ENCODE measurements at places on chromosomes 6 and 20. TPM values are rescaled to one million over a fixed set of nuclear protein-coding genes. Genes with fewer than 3 reads are reported as not detected.

CNBD2 gene
- total RNA-seq: 2.3 TPM

DNA sequence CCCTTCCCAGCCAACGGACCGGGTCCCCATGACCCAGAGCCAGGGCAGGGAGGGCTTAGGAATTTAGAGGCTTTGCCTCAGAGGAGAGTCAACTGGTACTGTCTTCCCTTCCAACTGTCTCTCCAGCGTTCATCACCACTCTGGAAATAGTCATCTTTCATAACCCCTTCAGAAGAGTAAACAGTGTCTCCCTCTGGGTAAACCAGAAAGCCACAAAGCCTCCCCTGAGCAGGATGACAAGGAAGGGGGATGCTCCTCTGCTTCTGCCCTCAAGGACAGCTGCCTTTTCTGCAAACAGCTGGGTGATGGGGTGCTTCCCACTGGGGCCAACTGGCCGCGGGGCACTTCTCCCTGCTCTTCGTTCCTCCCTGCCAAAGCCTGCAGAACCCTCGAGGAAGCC is 90.1 kb downstream of the PSMG4 start:
- no peak for DNase-seq

GRM1 gene
- 0.05 TPM for total RNA-seq

VNN1 gene
- total RNA-seq: 132 TPM

MTCH1 gene
- total RNA-seq: 72.8 TPM

DNA sequence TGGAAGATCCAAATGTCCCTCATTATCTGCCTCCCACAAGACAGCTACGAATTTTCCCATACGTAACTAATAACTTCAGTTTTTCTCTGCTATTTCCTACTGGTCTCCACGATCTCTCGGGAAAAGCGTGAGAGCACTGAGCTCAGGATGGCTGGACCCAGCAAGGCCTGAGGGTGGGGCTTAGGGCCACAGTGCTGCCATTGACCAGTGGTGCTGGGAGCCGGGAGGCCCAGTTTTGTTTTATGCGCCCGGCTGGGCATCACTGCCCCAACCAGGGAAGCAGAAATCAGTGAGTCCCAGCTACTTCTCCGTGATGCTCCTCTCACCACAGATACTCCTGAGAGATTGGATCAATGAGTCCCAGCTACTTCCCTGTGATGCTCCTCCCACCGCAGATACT is 238.4 kb downstream of the LY86 start:
- DNase-seq: no peak

ZSCAN16 gene
- total RNA-seq: 3.5 TPM

- no peak for DNase-seq
Observed at GRCh38 chr20:35326021-35326739, 34.0 kb upstream of the FAM83C start.

FAM83C gene
- total RNA-seq: not detected

ME1 gene
- 4.9 TPM for total RNA-seq

DNA sequence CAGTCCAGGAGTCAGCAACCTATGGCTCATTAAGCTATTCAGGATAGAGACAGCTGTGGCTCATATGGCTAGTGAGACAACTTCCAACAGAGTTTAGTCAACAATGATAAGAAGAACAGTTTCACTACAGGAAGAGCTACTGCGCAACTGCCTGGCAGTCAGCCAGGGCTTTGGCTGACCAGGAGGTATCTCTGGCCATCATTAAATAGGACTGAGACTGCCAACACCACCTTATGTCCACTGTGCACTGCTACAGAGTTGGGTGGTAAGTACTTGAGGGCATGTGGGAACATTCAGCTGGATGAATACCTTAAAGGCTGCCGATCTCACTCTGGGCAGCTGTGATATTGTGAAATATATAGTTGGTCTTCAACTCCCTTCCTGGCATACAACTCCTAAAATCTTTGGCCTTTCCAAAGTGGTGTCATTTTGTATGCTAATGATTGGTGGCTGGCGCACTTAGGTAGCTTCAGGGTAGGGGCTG is 52.2 kb upstream of the FAM83C start:
- peak; percentile 63 for DNase-seq

SMAP1 gene
- total RNA-seq: 12.6 TPM

COL9A3 gene
- total RNA-seq: 0.92 TPM

- DNase-seq: no peak
Observed at GRCh38 chr6:127586372-127586771, 9.4 kb downstream of the C6orf58 start.

- DNase-seq: no peak
Observed at GRCh38 chr6:15937602-15938001, 191.3 kb upstream of the MYLIP start.

TSBP1 gene
- not detected for total RNA-seq

DNA sequence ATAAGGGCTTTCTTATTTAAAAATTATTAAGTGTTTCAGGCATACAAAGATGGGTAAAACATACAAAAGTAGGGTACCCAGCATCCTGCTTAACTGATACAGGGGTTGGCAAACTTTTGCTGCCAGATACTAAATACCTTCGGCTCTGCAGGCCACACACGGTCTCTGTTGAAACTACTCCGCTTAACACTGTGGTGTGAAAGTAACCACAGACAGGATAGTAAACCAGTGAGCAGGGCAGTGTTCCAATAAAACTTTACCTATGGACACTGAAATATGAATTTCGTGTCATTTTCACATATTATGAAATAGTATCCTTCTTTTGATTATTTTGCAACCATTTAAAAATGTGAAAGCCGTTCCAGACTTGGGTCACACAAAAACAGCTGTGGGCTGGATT is 92.4 kb downstream of the EYA2 start:
- no peak for DNase-seq

HSPA1L gene
- total RNA-seq: 0.67 TPM

GRCh38 chr6:996271-996852 is 303.4 kb upstream of the EXOC2 start:
- DNase-seq: no peak

PDYN gene
- not detected for total RNA-seq

LRRC1 gene
- 6.4 TPM for total RNA-seq

GRCh38 chr6:138914701-138915100 is 73.4 kb downstream of the REPS1 start:
- no peak for DNase-seq

TRIM10 gene
- total RNA-seq: 0.75 TPM
